Effector memory CD8-positive, alpha-beta T cell (primary cell): ENCODE measurements at places on chromosomes 4 and X.

DNA sequence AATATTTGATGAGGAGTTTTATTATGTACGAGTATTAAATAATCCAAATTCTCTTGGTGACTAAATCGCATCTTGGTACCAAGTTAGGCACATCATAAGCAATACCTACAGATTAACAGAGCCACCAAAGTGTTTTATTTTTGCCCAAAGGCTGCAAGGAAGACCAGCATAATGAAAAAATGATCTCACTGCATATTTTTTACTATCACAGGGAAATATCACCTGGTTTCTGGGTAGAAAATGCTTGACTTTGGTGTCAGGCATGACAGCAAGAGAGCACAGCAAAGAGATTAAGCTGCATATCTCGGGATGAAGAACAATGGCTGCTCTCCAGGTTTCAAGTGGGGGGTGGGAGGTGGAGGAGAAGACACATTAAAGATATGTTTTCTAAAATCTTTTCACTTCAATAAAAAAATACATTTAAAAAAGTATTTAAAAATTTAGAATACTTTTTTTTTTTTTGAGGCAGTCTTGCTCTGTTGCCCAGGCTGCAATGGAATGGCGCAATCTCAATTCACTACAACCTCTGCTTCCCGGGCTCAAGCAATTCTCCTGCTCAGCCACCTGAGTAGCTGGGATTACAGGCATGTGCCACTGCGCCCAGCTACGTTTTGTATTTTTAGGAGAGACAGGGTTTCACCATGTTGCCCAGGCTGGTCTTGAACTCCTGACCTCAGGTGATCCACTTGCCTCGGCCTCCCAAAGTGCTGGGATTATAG lies 86.1 kb downstream of the FRYL start:
- DNase-seq, result no peak

DNA sequence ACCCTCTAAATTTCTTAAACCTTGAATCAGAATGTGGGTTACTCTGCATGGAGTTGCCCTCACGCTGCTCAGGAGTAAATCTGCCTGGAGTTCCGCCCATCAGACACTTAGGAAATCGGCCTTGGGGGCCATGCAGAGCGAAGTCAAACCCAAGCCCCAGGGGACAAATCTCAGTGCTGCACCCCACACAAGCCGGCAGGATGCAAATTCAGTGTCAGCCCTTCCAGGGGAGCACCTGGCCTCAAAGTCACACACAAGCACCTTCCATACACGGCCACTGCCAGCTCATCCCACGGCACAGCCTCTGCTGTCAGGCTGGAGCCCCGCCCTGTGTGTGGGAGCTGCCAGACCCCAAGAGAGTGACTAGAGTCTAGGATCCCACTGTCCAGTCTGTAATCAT lies 27.4 kb downstream of the RNF212 start:
- no peak for DNase-seq

- peak; percentile 4 for DNase-seq
Observed at GRCh38 chrX:24838629-24839028, 144.9 kb downstream of the POLA1 start.

DNA sequence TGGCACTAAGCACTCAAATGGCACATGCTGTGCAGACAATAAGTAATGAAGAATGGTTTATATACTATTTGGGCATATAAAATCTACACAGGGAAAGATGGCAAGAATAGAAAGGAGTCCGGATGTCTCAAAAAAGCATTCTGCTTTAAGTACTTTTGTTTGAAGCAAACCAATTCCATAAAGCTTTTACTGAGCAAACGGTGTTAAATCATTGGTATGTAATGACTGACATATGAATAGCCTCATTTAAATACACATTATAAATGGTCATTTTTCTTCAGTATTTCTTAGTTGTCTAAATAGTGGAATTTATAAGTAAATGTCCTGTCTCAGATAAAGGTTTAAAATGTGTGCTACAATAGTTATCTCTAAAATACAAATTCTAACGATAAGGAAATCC lies 6.0 kb downstream of the FBXO8 start:
- no peak for DNase-seq

- DNase-seq, result peak; percentile 27
Observed at GRCh38 chr4:150960818-150961217, 54.3 kb downstream of the LRBA start.

GRCh38 chrX:65821721-65822496 lies 154.5 kb downstream of the MSN start:
- peak; percentile 11 for DNase-seq

DNA sequence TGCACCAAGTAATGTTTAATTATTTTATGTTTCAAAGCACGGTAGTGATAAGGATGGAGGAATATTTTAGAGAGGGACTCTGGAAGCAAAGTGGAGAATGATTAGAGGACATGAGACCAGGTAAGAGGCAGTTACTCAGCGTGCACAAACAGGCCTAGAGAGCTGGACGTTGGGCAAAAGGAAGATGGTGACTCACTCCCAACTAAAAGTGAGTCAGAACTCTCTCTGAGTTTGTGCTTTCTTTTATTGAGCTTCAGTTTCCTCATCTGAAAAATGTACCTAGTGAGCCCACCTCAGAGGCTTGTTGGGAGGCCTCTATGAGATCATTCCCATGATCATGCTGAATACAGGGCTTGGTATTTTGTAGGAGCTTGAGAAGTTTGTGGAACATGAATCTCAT lies 1.6 kb upstream of the ZC4H2 start:
- no peak for DNase-seq

- no peak for DNase-seq
Observed at GRCh38 chr4:53432528-53433424, 55.3 kb downstream of the FIP1L1 start.

GRCh38 chr4:71231129-71232055 lies 107.4 kb upstream of the SLC4A4 start:
- no peak for DNase-seq

GRCh38 chr4:22510750-22511149 lies 5.1 kb downstream of the ADGRA3 start:
- DNase-seq, result no peak

- DNase-seq, result no peak
Observed at GRCh38 chrX:132044953-132045352, 21.9 kb downstream of the STK26 start.

DNA sequence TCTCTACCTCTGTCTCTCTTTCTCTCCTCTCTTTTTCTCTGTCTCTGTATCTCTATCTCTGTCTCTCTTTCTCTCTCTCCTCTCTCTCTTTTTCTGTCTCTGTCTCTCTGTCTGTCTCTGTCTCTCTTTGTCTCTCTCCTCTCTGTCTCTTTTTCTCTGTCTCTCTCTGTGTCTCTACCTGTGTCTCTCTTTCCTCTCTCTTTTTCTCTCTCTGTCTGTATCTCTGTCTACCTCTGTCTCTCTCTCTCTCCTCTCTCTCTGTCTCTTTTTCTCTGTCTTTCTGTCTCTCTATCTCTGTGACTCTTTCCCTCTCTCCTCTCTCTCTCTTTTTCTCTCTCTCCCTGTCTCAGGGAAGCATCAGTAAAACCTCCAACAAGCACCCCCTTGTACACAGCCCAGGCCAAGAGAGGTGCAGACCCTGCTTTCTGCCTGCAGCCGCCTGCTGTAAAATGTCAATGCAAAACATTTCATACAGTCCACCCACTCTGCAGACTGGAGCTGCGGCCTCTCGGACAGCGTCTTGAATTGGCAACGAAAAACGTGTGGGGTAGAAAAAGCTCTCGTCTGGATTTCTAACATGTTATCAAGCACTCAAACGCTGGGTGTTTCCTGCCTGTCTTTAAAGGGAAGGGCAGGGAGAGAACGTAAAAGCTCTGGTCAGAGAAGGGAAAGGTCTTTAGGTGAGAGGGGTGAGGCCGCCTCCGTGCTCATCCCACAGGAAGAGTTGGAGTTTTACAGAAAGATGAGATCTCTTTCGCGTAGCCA lies 3.7 kb upstream of the SHOX start:
- DNase-seq, result no peak

DNA sequence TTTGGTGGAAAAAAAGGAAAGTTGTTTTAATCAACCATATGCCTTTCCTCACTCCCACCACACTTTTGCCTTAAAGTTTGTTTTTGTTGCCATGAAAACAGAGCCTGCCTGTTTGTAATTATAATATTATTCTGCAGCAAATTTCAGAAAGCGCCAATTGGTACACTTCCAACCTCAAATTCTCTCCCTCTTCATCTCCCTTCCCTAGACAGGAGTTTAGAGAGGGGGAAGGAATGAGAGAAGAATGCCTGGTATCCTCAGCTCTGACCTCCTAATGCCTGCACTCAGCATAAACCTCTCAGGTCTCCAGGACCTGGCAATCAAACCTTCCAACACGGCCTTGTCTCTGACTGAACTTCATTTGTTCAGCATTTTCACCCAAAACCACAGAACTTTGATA lies 138.4 kb upstream of the HCCS start:
- DNase-seq, result no peak

DNA sequence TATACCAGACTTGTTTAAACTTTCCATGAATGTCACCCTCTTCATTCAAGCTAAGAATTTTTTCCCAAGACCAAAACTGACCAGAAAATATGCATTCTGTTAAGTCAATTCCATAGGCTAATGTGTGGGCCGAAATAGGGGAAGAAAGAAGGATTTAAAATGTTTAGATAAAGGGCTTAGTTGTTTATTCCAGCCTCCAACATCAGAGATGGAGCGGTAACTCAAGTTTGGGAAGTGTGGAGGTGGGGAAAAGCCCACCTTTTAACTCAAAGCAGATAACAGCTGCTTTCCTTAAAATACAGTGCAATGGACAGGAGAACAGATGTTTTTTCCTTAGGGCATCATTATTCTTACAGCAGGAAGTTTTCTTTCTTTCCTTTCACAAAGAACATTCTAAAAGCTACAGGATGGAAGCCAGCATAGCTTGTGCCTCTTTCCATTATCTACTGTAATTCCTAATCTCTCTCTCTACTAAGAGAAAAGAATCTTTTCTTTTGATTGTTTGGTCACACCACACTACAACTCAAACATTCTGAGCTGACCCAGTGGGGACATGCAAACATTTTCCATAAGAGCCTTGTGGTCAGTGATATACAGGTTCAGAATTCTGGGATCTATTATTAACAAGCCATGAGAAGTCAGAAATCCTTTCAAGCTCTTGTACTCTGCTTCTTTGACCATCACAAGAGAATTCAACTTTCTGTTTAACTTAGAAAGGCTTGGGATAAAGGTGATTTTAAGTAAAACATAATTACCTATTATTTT lies 101.6 kb downstream of the PDE5A start:
- no peak for DNase-seq
